Stimulated activated CD8-positive, alpha-beta memory T cell treated with anti-CD3 and anti-CD28 coated beads, Interleukin-15, amount 100 ng/mL, for 24 hours (primary cell): ENCODE measurements at places on chromosomes 2 and 18.

GRCh38 chr2:216987252-216987821, 127.5 kb upstream of the TNP1 start:
- no peak for DNase-seq

DNA sequence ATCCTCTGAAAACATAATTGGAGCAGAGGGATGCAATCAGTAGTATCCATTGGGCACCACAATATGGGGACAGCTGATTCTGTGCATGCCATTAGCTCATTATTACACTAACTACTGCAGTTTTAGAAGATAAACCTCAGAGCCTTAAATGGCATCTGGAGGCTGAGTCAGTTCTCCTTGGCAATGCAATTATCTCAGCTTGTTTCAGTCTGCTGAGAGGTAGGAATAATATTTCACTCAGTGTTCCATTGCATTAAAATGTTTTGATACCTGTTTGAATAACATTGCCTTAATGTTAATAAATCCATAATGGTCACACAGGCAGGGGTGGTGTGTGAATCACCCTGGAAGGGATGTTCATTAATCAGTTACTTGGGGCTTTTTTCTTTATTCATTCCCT, 309.6 kb downstream of the LRRTM1 start:
- no peak for DNase-seq

GRCh38 chr2:64049633-64050220, 30.5 kb upstream of the VPS54 start:
- no peak for DNase-seq

DNA sequence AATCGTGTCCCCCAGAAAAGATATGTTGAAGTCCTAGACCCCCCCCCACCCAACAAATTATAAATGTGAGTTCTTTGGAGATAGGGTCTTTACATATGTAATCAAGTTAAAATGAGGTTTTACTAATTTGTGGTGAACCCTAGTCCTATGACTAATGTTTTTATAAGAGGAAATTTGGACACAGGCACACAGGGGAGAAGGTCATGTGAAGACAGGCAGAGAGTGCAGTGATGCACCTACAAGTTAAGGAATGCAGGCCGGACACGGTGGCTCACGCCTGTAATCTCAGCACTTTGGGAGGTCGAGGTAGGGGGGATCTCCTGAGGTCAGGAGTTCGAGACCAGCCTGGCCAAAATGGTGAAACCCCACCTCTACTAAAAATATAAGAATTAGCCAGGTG, 5.8 kb upstream of the PMAIP1 start:
- DNase-seq = no peak

DNA sequence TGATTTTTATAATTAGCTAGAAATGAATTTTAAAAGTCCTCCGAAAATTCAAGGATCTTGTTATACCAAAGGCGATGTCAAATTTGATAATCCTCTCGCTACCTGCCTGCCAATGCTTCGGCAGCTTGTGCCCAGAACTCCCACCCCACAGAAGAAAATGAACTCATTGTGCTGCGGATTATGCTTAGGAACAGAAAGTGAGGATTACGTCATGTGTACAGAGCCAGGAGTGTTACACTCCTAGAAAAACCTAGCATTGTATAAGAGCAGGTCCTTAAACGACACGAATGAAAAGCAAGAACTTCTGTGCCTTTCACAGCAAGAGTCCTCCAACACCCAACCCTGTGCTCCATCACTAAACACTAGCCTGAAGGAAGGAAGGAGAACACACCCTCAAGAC, 168.3 kb downstream of the RNF152 start:
- DNase-seq = no peak

DNA sequence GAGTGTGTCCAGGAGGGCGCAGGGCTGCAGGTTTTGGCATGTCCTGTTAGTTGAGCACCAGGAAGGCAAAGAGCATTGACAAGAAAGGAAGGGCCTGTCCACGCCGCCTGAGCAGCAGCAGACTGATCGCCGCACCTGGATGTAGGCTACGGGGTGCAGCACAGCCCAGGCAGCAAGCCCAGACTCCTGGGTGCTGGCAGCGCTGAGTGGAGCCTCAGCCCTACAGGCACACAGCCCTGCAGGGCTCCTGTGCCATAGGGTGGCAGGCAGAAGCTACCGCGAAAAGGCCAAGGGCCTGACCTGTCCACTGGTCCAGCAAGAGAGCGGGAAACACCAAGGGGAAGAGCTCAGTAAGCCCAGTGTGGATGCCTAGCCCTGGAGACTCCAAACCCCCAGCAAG, 198.0 kb downstream of the HDAC4 start:
- no peak for DNase-seq

DNA sequence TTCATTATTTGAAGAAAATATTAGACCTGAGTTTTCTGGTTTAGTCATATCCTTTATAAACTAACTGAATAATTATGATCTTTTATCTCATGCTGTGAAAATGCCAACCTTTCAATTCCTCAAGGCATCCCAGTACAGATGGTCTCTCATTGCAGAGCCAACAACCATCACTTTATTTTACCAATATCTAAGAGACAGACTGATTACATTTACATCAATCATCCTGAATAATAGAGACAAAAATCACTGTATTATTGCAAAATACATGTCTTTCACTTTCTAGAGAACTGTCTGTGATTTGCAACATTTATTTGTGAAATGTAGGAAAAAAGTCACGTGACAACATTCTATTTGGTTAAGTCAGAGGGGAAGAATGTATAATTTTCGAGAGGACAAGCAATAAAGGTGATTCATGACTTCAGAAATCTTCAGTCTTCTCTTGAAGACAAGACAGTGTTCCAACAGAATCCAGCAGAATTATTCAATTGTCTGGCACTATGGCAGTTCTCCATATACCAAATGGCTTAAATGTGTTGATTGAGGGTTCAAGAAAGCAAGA, 503.6 kb upstream of the SYT4 start:
- no peak for DNase-seq
